Endodermal cell (in vitro differentiated cells): ENCODE measurements at places on chromosomes 12 and 14. TPM values are rescaled to one million over a fixed set of nuclear protein-coding genes. Genes with fewer than 3 reads are reported as not detected.

- H3K4me3 ChIP-seq, result no peak overlapping the region
- H3K27me3 ChIP-seq, result no peaks in the 10 kb centered on the region
- no peaks in the 10 kb centered on the region for H3K4me1 ChIP-seq
These were observed 45.0 kb upstream of the CCDC91 start for GRCh38 chr12:28145216-28145615.

DNA sequence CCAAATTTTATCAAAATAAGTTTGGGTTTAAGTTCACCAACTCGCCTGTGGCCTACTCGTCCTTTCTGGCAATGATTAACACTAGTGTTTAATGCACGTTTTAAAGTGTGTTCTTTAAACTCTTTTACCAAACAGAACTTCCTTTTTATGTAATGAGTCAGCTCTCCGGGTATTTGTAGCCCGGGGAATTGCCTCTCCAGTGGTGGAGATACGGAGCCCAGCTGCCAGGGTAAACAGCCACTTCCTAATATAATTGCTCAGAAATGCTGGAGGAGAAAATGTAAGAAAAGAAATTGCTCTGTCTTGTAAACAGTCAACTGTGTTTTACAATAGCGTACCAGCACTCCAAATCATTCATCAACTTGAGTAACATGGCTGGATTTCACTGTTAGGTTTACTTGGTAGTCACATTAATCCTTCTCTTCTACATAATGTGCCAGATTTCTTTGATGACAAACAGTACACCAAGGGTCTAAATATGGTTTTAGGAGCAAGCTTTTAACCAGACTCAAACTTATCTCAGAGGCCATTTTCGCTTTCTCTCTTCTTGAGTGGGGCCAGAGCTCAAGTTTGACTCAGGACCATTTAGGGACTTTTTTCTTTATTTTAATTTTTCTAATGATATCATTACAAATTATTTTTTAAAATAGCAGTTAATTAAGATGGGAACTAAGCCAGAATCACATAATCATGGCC is 101.2 kb upstream of the SLC38A2 start:
- H3K27ac ChIP-seq, result no peak overlapping the region
- H3K4me3 ChIP-seq, result no peak overlapping the region
- no peak for DNase-seq
- H3K36me3 ChIP-seq, result no peaks in the 10 kb centered on the region
- no peaks in the 10 kb centered on the region for H3K4me1 ChIP-seq
- H3K27me3 ChIP-seq, result no peaks in the 10 kb centered on the region

TEX52 gene
- total RNA-seq, result 0.22 and 0.41 TPM in 2 replicates

TUNAR gene
- total RNA-seq, result 23.5 and 26.2 TPM in 2 replicates

GRCh38 chr12:80702889-80703805 is 4.3 kb upstream of the MYF6 start:
- H3K27me3 ChIP-seq, result peaks cover 26% of the 10 kb centered on the region
- peaks cover 7% of the 10 kb centered on the region for H3K4me1 ChIP-seq
